ENCODE measurements at places on chromosomes 16 and 17.

DNA sequence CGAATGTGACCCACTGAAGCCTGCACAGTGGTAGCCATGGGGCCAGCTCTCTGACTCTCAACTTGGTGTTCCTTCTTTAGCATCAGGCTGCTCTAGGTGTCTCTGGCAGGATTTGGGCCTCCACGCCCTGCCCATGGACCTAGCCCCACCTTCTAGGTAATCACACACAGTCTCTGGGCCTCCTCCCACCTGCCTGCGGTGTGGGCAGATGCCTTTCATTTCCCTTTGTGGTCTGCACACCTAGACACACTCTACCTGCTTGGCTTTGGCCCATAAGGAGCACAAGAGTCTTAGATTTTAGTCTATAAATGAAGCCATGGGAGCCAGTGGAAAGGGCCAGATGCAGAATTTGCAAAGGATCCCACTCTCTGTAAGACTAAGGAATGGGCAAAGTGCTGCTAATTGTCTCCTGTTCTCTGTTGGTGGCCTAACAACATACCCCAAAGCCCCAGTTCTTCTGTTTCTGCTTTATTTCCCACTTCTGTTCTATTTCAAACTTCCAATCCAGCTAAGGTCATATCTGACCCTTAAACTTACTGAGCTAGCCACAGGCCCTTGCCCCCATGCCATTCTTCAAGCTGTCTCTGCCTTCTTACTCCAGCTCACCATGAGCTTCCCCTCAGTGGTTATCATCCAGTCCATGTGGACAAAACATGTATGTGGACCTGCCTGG, 7.2 kb upstream of the MFSD6L start:
- DNase-seq, result no peak

GRCh38 chr17:63538693-63539595, 11.3 kb upstream of the DCAF7 start:
- DNase-seq, result no peak

- no peak for DNase-seq
Measured at GRCh38 chr17:12536472-12536871, 129.2 kb upstream of the MYOCD start.

DNA sequence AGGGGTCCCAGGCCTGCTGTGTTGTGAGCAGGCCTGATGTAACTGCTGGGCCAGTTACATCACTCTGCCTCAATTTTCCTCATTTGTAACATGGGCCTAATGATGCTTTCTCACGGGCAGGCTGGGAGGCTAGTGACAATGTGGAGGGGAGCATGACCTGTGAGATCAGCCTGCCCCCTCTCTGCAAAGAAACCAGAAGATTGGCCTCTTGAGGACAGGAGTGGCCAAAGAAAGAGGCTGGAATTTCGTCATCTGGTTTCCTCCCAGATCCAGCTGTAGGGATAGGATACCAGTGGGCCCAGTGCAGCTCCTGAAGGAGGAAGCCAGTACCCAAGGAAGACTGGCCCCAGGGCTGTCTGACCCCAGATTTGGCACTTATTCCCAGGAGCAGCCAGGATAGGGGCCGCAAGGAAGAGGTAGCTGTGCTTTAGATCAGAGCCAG, 615 bp upstream of the SREBF1 start:
- peak; percentile 67 for DNase-seq

DNA sequence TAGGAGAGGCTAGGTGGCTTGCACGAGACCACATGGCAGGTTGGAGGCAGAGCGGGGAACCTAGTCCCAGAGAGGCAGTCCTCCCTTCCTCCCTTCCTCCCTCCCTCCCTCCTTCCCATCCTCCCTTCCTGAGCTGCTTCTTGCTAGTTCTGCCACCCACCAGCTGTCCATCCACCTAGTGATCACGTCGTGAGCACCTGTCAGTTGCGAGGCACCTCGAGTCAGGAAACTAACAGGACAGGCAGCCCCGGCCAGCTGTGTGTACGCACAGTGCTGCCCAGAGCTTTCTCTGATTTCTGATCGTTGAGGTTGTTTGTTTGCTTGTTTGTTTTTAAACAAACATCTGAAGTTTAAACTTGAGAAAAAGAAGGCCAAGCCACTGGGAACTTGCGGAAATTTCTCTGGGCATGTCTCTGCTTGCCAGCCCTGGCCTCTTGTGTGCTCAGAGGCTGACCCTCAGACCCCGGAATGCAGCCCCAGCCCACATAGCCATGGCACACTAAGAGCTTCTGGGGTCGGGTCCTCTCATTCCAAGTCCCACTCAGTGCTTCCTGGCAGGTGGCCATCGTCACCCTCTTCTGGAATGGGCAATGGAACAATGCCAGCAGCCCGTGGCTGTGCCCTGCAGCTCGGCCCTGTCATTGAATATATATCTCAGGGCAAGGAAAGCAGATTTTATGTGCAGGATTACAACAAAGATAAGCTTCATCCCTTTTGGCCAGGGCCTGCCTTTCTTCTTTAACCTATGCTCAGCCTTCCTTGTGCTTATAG, 174.0 kb downstream of the KATNIP start:
- no peak for DNase-seq

DNA sequence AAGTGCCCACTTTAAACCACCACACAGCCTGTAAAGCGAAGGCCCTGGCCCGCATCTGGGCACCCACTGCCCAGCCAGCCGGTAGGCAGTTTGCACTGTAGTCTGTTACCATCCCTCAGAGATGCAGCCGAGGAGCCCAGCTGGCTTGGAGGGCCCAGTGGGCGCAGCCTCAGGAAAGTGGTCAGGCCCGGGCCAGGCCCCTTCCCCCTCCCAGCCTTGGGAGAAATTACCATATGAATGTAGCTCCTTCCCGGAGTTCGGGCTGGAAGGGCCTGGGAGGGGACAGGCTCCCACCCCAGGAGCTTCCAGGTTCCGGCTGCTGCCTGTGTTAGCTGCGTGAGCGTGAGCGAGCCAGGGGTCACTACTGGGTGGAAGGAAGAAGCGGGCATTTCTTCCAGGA, 325.4 kb downstream of the SEC14L1 start:
- DNase-seq, result no peak

DNA sequence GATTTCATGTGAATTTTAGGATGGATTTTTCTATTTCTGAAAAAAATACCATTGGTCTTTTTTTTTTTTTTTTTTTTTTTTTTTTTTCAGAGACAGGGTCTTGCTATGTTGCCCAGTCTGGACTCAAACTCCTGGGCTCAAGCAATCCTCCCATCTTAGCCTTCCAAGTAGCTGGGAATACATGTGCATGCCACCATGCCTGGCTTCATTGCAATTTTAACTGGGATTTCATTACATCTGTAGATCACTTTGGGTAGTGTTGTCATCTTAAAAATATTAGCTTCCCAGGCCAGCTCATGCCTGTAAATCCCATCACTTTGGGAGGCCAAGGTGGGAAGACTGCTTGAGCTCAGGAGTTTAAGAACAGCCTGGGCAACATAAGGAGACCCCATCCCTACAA, 54.8 kb downstream of the TOM1L2 start:
- DNase-seq, result no peak

DNA sequence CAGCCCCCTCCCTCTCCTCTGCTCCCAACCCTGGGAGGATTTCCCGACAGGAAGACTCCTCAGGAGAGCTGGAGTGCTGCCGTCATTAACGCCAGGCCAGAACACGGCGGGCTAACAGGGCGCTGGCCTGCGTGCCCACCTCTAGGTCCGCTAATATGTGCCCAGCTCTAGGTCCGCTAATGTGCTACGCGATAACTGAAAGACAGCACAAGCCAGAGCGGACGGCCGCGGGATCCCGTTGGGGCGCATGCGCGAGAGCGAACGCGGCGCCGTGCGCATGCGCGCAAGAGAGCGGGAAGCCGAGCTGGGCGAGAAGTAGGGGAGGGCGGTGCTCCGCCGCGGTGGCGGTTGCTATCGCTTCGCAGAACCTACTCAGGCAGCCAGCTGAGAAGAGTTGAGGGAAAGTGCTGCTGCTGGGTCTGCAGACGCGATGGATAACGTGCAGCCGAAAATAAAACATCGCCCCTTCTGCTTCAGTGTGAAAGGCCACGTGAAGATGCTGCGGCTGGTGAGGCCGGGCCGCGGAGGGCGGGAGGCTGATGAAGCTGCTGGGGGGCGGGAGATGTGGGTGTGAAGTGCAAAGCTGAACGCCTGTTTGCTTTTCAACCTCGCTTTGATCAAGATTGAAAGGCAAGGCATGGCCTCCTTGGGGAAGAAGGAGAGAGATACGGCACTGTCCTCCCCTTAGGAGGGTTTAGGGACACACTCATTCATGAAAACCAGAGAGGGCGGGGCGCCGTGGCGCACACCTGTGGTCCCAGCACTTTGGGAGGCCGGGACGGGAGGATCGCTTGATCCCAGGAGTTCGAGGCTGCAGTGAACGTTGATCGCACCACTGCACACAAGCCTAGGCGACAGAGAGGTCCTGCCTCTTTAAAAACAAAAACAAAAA, at the start of gene CKLF:
Gene CKLF (plus strand): TSS at position 291 of the 892 bp plus-strand sequence. CDS start 140 bp downstream, at position 431.
- DNase-seq, result peak; percentile 96

DNA sequence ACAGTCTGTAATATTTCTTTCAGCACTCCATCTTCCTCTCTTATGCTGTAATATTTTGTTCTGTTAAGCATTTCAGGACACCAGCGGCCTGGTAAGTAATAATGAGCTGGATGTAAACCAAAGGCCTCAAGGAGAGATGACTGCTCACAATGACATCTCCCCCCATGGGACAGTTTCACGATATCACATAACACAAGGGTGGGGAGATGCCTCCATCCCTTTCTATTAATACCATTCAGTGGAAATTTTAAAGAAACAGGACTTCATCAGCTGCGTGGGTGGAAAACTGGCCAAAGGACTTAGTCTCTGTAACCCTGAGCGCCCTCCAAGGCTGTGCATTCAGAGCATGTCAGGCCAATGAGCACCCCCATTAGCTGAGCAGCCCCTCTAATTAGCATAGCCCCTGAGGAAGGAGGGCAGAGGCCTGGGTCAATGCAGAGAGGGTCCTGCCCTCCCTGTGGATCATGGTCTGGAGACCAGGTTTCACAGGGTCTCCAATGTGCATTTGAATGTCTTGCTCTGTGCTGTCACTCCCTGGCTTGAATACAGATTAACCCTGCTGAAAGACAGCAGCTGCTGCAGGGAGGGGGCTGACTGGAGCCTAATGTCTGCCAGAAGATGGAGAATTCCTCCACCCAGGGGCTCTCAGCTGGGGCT, 156.4 kb downstream of the HS3ST2 start:
- DNase-seq, result no peak

GRCh38 chr17:59145571-59146096, 9.4 kb downstream of the SKA2 start:
- DNase-seq, result no peak

GRCh38 chr16:13335879-13336278, 434.5 kb downstream of the SHISA9 start:
- no peak for DNase-seq
